Right renal cortex interstitium (tissue), 3 donors: ENCODE measurements at places on chromosomes 7 and 10.
A peak's percentile ranks its signal among the peaks of the same experiment; 100 is the strongest.

DNA sequence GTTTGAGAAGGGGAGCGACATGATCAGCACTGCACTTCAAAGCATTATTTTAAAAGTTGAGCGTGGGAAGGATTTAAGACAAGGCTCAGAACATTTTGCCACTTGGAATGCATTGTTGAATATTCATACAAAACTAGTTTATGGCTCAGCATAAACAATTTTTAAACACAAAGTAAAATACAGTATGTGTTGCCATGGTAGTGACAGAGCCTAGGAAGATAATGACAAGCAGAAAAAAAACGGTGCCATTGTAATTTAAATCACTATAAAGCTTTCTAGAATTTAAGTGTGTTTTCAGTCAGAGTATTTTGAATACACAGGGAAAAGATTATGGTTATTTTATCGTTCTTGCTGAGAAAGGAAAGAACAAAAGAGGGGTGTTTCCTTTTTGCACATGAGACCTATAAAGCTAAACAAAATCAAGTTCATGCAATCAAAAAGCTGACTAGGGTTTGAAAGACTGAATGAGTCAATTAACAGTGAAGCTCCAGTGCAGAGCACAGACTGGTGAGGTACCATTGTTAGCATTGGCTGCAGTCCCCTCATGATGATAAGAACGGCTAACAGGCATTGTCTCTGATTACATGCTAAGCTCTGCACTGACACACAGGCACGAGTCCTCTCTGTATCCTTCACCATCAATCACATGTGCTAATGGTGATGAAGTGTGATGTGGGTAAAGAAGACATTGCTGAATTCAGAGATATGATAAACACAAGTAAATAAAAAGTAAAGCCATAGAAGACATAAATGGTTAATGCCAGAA is 181.9 kb upstream of the VSTM2A start:
- DNase-seq: no peak

GRCh38 chr10:1628757-1629156 is 108.6 kb downstream of the ADARB2 start:
- DNase-seq: no peak

DNA sequence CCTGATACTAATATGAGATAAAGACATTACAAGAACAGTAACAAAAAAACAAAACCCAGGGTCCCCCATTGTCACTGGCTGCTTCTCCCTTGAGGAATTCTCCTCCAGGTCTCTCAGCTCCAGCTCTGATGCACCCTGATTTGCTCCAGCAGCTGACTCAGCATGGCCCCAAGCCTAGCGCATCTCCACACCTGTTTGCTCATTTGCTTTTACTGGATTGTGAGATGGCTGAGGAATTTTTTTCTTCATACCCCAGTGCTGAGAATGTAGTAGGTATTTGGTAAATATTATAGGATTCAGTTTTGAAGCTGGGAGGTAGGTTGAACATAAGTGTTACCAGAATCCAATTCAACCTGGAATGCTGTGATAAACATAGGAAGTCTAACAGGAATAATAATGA is 171.9 kb downstream of the PKD1L1 start:
- DNase-seq: no peak

GRCh38 chr10:115918812-115919211 is 354.2 kb downstream of the GFRA1 start:
- no peak for DNase-seq

DNA sequence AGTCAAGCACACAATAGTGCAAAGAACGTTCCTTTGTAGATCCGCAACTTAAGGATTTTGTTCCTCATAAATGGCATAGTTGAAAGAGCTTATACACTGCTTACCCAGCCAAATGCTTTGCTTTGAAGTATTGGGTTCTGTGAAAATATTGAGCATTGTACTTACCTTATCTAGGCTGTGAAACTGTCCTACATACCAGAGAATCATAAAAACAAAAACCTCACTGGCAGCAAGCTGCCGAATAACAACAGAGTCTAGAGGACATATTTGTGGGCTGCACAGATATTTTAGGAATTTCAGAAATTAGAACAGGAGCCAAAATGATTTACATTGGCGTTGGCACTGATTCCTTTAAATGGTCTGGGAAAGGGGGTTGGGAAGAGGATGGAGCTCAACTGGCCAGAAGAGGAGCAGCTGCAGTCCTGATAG is 174.8 kb downstream of the RTKN2 start:
- DNase-seq: no peak

- no peak for DNase-seq
These were observed 87.2 kb downstream of the WIPF3 start for GRCh38 chr7:29893351-29893965.

DNA sequence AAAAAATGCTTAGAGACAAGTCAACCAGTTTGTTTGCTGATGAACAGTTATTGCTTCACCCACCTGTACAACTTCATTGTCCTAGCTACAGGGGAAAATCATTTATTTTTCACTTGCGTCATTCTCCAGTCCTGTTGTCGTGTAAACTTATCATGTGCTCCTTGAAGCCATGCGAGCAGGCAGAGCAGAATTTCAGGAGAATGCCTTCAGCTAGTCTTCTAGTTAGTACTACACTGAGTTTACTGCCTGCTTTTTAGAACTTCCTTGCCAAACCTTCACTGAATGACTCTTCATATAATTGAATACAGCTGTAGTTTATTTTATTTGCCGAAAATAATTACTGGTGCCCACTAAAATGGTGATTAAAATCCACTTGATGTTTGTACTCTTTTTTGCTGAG is 15.6 kb downstream of the RPA3 start:
- no peak for DNase-seq

DNA sequence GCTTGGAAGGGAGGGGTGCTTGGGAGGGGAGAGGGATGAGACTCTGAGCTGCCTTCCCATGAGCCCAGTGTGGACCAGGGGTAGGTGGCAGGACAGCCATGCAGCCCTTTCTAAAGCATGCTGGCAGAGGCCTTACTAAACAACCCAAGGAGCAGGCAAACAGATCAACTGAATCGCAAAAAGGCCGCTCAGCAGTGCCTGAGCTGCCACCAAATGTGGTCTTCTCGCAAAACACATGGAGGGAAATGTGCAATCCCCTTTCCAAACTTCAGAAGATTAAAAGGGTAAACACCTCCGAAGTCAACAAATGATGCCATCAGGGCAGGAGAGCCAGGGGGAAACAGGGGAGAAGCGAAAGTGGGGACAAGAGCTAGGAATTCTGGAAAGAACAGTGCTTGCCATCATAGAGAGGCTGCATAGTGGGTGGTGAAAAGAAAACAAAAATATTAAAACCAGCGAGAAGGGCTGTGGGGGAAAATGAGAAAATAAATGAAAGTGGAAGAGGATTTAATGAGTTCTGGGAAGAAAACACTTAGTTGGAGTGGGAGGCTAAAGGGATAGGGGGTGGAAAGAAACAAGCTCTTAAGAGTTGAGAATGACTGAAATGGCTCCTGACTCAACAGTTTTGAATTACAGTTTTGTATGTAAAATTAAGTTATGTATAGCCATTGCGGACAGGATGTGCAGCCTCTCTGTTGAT is 62.2 kb upstream of the ZNF32 start:
- no peak for DNase-seq

DNA sequence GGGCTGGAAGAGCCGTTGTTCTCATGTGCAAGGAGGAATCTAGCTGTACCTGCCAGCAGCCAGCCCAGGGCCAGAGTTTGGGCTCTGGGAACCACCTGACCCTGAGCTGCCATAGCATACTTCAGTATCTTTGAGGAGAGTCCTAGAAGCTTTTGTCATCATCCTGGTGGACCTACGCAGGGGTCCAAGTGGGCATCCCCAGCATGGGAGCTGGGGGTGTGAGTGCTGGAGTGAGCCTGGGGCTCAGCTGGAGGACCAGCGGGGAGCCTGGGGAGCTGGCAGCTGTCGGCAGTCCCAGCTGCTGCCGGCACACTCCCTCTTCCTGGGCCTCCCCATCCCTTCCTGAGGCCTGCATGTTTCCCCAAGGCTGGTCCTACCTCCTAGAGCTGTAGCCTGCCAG is 32.5 kb downstream of the C10orf105 start:
- DNase-seq: no peak

- no peak for DNase-seq
These were observed 2.2 kb downstream of the C10orf67 start for GRCh38 chr10:23342213-23342884.

DNA sequence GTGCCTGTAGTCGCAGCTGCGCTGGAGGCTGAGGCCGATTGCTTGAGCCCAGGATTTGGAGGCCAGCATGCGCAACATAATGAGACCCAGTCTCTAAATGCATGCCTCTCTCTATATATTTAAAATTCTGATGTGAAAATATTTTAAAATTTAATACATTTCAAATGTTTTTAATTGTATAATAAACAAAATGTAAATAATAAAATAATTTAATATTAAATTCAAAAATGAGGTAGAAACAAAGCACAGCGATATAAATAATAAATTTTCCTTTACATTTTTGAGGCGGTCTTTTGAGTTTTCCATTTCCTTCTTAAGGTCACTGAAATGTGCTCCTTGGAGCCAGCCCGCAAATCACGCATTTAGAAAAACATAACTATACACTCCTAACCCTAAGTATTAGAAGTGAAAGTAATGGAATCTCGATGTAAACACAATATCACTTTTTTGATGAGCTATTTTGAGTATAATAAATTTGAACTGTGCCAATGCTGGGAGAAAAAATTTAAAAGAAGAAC is 523 bp upstream of the CDK1 start:
- no peak for DNase-seq

DNA sequence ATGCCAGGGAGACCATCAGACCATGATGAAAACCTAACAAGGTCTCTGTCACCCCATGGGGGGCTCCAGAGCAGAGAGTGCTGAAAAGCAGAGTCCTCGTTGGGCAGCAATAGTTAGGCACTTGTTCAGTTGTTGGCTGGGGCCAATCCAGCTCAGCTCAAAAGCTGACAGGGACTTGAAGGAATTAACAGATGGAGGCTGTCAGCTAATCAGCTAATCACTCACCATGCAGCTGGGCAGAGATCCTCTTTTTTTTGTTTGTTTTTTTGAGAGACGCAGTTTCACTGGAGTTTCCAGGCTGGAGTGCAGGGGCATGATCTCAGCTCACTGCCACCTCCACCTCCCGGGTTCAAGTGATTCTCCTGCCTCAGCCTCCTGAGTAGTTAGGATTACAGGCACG is 18.1 kb downstream of the CEP55 start:
- DNase-seq: no peak

DNA sequence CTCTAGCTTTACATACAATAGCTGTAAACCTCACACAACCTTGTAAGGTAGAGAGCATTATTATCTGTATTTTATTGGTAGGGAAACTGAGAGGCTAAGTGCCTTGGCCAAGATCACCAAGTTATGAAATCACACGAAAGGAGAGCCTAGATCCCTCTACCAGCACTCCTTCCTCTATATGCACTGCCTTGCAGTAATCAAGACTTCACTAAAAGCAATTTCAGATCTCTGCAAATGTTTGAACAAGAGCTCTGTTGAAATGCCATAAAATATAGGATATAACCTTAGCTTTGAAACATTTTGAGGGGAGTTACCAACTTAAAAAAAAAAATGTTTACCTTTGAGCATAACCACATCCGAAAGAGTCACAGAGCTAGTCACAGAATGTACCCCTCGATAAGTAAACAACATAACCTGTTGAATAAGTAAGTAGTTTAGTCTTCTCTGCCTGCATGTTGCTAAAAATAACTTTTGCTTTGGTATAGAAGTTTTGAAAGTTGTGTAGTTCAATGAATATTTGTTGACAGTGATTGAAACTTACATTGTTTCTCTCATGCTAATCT is 709.4 kb downstream of the AUTS2 start:
- DNase-seq: no peak

GRCh38 chr10:101236376-101237080 is 7.3 kb upstream of the LBX1 start:
- no peak for DNase-seq

DNA sequence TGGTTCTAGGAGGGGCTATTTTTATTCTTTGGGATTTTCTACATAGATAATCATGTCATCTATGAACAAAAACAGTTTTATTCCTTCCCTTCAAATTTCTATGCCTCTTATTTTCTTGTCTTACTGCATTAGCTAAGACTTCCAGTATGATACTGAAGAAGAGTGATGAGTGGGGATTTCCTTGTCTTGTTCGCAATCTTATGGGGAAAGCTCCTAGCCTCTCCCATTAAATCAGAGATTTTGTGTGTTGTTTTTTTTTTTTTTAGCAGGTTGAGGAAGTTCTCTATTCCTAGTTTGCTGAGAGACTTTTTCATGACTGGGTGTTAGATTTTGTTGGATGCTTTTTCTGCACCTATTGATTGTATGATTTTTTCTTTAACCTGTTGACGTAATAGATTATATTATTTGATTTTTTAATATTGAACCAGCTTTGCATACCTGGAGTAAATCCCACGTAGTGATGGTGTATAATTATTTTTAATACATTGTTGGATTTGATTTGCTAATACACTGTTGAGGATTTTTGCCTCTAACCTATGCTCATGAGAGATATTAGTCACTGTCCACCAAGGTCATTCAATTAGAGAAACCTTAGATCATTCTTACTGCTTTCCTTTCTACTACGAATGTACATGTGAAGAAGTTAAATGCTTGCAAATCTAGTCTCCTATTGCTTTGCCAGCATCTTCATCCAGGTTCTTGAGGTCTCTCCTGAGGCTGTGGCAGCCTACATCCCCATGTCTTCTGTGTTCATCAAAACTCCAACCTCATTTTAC is 6.5 kb downstream of the ATP5F1C start:
- DNase-seq: no peak

DNA sequence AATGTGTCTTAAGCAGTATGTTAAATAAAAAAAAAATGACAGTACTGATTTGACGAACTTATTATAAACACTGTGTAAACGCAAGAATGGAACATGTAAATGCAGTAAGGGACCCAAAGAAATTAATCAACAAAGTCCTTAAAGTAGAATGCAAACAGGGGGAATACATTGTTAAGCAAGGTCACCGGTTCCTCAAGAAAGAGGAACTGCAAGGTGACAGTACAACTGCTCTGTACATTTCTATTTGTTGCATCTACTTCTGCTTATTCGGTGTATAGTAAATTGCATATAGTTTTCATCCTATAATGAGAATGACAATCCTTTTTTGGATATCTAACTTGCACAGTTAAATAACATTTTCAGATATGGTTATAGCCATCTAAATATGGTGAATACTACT is 387.0 kb upstream of the SEMA3D start:
- DNase-seq: no peak

DNA sequence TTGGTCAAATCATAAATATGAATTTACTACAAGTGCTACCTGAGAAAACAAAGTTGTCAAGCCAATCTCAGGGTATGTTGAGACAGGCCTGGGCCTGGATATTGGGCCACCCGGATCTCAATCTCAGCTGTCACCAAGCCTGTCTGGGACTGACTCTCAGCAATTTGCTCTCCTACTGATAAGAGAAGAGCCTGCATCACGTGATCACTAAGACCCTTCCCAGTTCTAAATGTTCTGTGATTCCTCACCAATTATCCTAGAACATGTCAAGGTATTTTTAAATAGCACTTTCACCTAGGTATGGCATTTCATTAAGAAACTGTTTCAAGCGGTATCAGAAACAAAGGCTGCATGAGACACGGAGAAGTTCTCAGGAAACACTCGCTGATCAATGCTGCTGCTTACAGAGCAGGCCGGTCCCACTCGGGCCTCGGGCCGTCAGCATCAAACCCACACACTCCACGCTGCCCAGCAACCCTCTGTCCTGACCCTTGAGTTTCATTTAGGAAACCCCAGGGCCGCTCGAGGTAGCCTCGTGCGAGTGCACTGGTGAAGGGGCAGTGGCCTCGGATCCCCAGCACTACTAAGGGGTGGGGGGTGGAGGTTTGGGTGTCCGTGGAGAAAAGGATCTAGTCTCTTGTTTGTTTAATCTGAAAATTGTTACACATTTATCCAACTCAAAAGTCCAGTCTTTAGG is 4.1 kb downstream of the KLF6 start:
- no peak for DNase-seq

- DNase-seq: peak; percentile 66
These were observed 64.3 kb downstream of the PDGFA start for GRCh38 chr7:455110-455928.
